Cardiac ventricle fibroblast (primary cell): ENCODE measurements at places on chromosomes 6 and 20. TPM values are rescaled to one million over a fixed set of nuclear protein-coding genes. Genes with fewer than 3 reads are reported as not detected.

Gene CTAGE9
- total RNA-seq, result not detected in 2 replicates

Gene PPP1R14C
- total RNA-seq, result 1.2 TPM in 1 of 2 replicates, not detected in the other

Gene PRL
- total RNA-seq, result not detected in 2 replicates

Gene HLA-DRA
- total RNA-seq, result 0.29 TPM in 1 of 2 replicates, not detected in the other

Gene GPX5
- total RNA-seq, result not detected in 2 replicates

Gene MROH8
- total RNA-seq, result 1.3 and 1.4 TPM in 2 replicates

Gene CDSN
- not detected in 2 replicates for total RNA-seq

Gene BNIP5
- not detected in 2 replicates for total RNA-seq

Gene SOX4
- 7.7 and 8.0 TPM in 2 replicates for total RNA-seq

Gene CLVS2
- total RNA-seq, result under 0.01 TPM in 1 of 2 replicates, not detected in the other

Gene WFDC5
- not detected in 2 replicates for total RNA-seq

Gene LY6G5C
- total RNA-seq, result 0.34 TPM in 1 of 2 replicates, not detected in the other

Gene ADISSP
- total RNA-seq, result 20.7 and 23.2 TPM in 2 replicates

Gene MAP1LC3A
- 67.1 and 108 TPM in 2 replicates for total RNA-seq

Gene KHDRBS2
- total RNA-seq, result not detected in 2 replicates

Gene ENPP4
- 0.31 and 0.59 TPM in 2 replicates for total RNA-seq

Gene SMLR1
- total RNA-seq, result not detected in 2 replicates

Gene SEL1L2
- not detected in 2 replicates for total RNA-seq

Gene BMP5
- total RNA-seq, result not detected in 2 replicates

Gene RAMACL
- 2.1 and 3.2 TPM in 2 replicates for total RNA-seq

Gene SLC17A9
- 0.64 and 0.81 TPM in 2 replicates for total RNA-seq

Gene CST4
- not detected in 2 replicates for total RNA-seq

Gene GSTA4
- total RNA-seq, result 64.0 and 65.0 TPM in 2 replicates

Gene TRIM40
- not detected in 2 replicates for total RNA-seq

Gene HEY2
- 0.05 and 0.06 TPM in 2 replicates for total RNA-seq

Gene C20orf202
- not detected in 2 replicates for total RNA-seq

Gene ENPP1
- total RNA-seq, result 1.2 and 1.7 TPM in 2 replicates

Gene SPACA1
- total RNA-seq, result not detected in 2 replicates

Gene PACRG
- 2.7 TPM in 1 of 2 replicates, not detected in the other for total RNA-seq

Gene C6orf15
- 0.49 TPM in 1 of 2 replicates, not detected in the other for total RNA-seq

Gene UBE2J1
- 29.5 and 31.1 TPM in 2 replicates for total RNA-seq

Gene RIMS4
- total RNA-seq, result 0.24 and 1.2 TPM in 2 replicates

Gene MAS1
- 0.05 and 0.25 TPM in 2 replicates for total RNA-seq

Gene CRIP3
- total RNA-seq, result not detected in 2 replicates

Gene HSF2
- 11.9 and 14.3 TPM in 2 replicates for total RNA-seq
